ENCODE measurements at places on chromosomes 12 and 14. TPM values are rescaled to one million over a fixed set of nuclear protein-coding genes. Genes with fewer than 3 reads are reported as not detected.

TECPR2 gene
- 9.4 TPM for polyA plus RNA-seq

PLD4 gene
- polyA plus RNA-seq = 0.03 TPM

KRT72 gene
- polyA plus RNA-seq = not detected

FAM186B gene
- polyA plus RNA-seq = 0.11 TPM

DNAJC22 gene
- polyA plus RNA-seq = 1.4 TPM

PPP1R36 gene
- polyA plus RNA-seq = not detected

SDSL gene
- 15.5 TPM for polyA plus RNA-seq

TTC5 gene
- 8.8 TPM for polyA plus RNA-seq
